ENCODE measurements at places on chromosomes 4 and X. TPM values are rescaled to one million over a fixed set of nuclear protein-coding genes. Genes with fewer than 3 reads are reported as not detected.

Gene REELD1
- total RNA-seq, result not detected

Gene TMEM31
- total RNA-seq, result 0.27 TPM

Gene DCX
- 2.1 TPM for total RNA-seq

Gene PRSS12
- 14.1 TPM for total RNA-seq

Gene PCDH19
- total RNA-seq, result 2.1 TPM

Gene FGFBP1
- total RNA-seq, result not detected

Gene TKTL2
- not detected for total RNA-seq

Gene FGFBP2
- 0.24 TPM for total RNA-seq

Gene JAKMIP1
- total RNA-seq, result 5.4 TPM

Gene CACNA1F
- 2.7 TPM for total RNA-seq

Gene PCDH11X
- total RNA-seq, result 21.7 TPM

Gene NSUN7
- 28.9 TPM for total RNA-seq

Gene TMEM150C
- total RNA-seq, result 2.7 TPM

Gene CHST7
- 19.6 TPM for total RNA-seq

Gene TET2
- total RNA-seq, result 2.9 TPM

Gene ELF4
- 1.9 TPM for total RNA-seq

Gene ZDHHC15
- 1.5 TPM for total RNA-seq

Gene ART3
- 0.59 TPM for total RNA-seq

Gene HTRA3
- 5.5 TPM for total RNA-seq

Gene FOXR2
- total RNA-seq, result not detected

Gene LRRC66
- total RNA-seq, result 0.07 TPM

Gene ANOS1
- 27.3 TPM for total RNA-seq

Gene CENPVL1
- total RNA-seq, result 3.1 TPM

Gene ANXA10
- total RNA-seq, result not detected

Gene SLC10A6
- not detected for total RNA-seq

Gene CCKAR
- total RNA-seq, result not detected

Gene NCAPG
- total RNA-seq, result 61.9 TPM

Gene FAM149A
- total RNA-seq, result 14.6 TPM

Gene CDKL2
- total RNA-seq, result 1.4 TPM

Gene CT45A5
- not detected for total RNA-seq

Gene RPS6KA6
- total RNA-seq, result 13.1 TPM

Gene PLAC8
- total RNA-seq, result 1.4 TPM

Gene GLRA2
- total RNA-seq, result not detected

Gene SLC26A1
- 0.85 TPM for total RNA-seq

Gene FAM9B
- not detected for total RNA-seq

Gene WFS1
- 34.7 TPM for total RNA-seq

Gene TRO
- 51.0 TPM for total RNA-seq

Gene L1CAM
- 55.2 TPM for total RNA-seq

Gene NR3C2
- total RNA-seq, result 2.8 TPM

Gene PPA2
- total RNA-seq, result 64.0 TPM

Gene FAAH2
- 5.0 TPM for total RNA-seq

Gene GAB3
- total RNA-seq, result 1.0 TPM

Gene TRAPPC11
- 35.9 TPM for total RNA-seq

Gene SPANXA1
- total RNA-seq, result not detected

Gene GABRB1
- total RNA-seq, result 0.69 TPM
